ENCODE measurements at places on chromosomes 11 and 22.
A peak's percentile ranks its signal among the peaks of the same experiment; 100 is the strongest.

GRCh38 chr11:118318581-118319336 lies 14.2 kb downstream of the CD3E start:
- DNase-seq = no peak

DNA sequence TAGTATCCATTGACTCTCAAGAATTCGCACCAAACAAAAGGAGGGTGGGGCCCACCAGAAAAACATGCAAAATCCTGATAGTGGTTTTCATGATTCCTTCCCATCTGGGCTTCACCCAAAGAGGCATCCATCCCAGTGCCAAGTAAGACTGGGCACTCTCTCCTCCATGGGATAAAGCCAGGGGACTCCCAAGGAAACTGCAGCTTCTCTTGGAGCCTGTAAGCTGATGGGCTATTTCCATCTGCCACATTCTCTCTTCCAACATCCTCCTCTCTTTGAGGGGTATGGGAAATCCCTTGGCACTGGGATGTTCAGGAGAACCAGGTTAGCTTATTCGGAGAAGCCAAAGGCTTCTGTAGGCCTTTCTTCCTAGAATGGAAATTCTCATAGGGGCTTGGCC lies 10.8 kb downstream of the OPCML start:
- no peak for DNase-seq

GRCh38 chr11:63520606-63521170 lies 14.8 kb downstream of the LGALS12 start:
- no peak for DNase-seq

GRCh38 chr11:24234822-24235508 lies 261.9 kb upstream of the LUZP2 start:
- no peak for DNase-seq

- peak; percentile 99 for DNase-seq
These were observed 2.1 kb downstream of the NRIP3 start for GRCh38 chr11:9001736-9002135.

- DNase-seq = peak; percentile 63
These were observed 478 bp downstream of the FAU start for GRCh38 chr11:65121447-65121864.

- no peak for DNase-seq
These were observed 1.2 kb downstream of the CHID1 start for GRCh38 chr11:909406-909805.

- DNase-seq = no peak
These were observed 40.2 kb upstream of the SLC5A12 start for GRCh38 chr11:26762089-26762488.

- DNase-seq = no peak
These were observed 5.9 kb upstream of the GRAMD4 start for GRCh38 chr22:46614025-46614931.

GRCh38 chr22:30432520-30432919 lies 7.0 kb downstream of the MTFP1 start:
- no peak for DNase-seq

- no peak for DNase-seq
These were observed 315.3 kb downstream of the BUD13 start for GRCh38 chr11:116457336-116458007.

- no peak for DNase-seq
These were observed 87.0 kb downstream of the ATXN10 start for GRCh38 chr22:45758603-45759002.

GRCh38 chr11:64299847-64300648 lies at the start of gene CATSPERZ:
Gene CATSPERZ (plus strand): TSS chr11:64300358. CDS start chr11:64300411, 53 bp downstream.
- no peak for DNase-seq

DNA sequence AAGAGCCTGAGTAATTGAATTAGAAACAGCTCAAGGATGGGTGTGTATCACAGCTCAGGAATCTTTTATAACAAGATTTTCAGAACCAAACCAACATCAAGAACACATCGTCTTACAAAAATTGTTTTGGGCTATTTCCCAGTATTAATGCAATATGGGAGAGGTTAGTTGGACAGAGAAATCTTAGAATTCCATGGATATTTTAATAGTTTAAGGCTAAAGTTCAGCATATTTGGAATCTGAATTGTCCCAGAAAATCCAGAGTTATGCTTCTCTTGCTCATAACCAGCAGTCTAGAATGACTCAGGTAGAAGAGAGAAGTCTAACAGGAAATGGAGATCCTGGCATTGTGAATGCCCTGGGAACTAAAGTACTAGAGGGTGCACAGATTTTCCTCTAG lies 74.6 kb downstream of the ADM start:
- no peak for DNase-seq

DNA sequence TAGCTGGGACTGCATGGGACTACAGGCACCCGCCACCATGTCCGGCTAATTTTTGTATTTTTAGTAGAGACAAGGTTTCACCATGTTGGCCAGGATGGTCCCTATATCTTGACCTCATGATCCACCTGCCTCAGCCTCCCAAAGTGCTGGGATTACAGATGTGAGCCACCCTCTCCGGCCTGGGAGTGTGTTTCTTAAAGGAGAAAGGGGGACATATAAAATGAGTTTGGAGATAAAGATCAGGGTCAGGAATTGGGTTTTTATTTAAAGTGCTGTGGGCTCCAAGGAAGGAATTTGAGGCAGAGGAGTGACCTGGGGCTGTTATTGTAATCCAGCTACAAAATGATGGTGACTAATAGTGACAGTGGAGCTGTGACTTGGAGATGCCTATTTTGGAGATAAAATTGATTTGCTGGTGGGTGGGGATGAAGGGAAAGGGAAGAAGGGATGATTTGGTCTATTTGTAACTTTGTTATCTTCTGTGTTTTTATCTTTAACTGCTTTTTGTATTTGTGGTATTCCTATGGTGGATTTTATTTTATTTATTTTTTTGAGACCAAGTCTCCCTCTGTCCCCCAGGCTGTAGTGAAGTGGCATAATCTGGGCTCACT lies 5.0 kb downstream of the CRKL start:
- DNase-seq = no peak

DNA sequence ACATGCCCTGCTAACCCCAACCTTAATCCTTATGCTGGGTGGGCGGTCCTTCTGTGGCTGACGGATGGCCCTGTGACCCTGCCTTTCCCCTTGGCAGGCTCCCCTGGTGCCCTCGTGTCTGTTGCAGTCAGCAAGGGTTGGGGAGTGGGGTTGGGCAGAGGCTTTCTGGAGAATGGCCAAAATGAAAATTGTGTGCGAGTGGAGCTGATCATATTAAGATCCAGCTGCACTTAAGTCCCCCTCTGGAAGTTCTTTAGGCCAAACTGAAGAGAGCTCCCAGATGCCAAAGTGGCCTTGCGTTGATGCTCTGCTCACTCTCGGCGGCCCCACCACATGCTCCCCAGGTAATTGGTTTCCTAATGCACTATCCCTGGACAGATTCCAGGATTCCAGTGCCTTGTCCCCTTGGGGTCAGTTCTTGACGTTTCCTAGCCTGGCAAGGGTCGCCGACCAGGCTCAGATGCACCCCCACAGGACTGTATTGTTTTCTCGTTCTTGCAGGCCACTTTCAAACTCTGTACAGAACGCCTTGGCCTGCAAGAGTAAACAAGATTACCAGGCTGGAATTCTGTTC lies 16.4 kb upstream of the C11orf96 start:
- no peak for DNase-seq

Measured in RKO (cell line).